ENCODE measurements at places on chromosomes 3 and 15.

DNA sequence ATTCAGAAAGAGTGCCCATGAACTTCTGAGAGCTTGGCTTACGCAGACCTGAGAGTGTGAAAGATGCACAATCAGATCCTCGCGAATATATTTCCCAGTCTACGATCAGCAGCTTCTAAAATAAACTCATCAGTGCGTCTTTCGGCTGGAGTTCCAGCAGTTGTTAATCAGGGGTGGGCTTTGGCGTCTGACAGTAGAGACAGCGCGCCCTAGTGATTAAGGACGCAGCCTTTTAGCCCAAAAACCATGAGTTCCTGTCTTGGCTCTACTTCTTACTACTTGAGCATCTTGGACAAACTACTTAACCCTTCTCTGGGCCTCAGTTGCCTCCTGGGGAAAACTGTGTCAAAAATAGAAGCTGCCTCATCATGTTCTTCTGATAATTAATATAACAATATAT, 15.8 kb upstream of the ARRDC4 start:
- no peak for DNase-seq

- no peak for DNase-seq
Measured at GRCh38 chr3:12198301-12198700, 39.6 kb upstream of the TIMP4 start.

GRCh38 chr3:30102356-30102755, 504.0 kb upstream of the TGFBR2 start:
- no peak for DNase-seq

DNA sequence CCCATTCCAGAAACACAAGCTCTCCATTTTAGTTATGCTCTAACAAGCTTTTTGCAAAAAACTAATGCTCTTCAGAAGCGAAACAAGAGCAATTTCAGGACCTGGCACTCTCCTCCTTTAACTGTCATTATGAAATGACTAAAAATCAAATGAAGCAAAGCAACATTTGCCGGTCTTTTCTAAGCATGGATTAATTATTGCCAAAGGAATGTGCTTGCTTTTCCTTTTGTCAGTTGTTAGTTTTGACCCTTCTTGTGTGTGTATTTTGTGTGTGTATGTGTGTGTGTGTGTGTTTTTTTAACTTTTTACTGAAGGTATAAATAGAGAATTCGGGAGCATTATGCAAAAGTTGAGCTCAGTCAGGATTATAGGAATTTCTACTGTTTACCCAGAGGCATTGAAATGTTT, 509.1 kb downstream of the TUSC7 start:
- no peak for DNase-seq

DNA sequence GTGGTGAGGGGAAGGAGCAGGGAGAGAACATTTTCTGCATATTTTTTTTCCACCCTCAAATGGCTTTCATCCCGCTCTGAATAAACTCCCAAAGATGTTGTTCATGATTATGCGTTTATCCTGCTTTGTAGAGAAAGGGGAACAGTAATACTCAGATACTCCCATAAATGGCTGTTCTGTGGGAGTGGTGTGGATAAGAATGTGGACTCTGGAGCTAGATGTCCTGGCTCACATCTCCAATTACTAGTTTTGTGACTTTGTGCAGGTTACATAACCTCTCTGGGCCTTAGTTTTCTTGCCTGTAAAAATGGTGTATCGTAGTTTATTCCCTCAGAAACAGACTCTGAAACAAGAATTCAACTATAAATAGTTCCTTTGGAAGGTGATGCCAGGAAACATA, 395.4 kb upstream of the SUCLG2 start:
- no peak for DNase-seq

GRCh38 chr15:71748293-71748718, 62.0 kb upstream of the NR2E3 start:
- DNase-seq, result no peak

GRCh38 chr3:108125550-108126071, 34.8 kb upstream of the CD47 start:
- DNase-seq, result peak; percentile 22

- DNase-seq, result no peak
Measured at GRCh38 chr3:73804204-73804603, 179.5 kb upstream of the PDZRN3 start.

- no peak for DNase-seq
Measured at GRCh38 chr3:170055209-170055608, 17.4 kb downstream of the GPR160 start.

GRCh38 chr3:71873093-71873611, 88.2 kb upstream of the PROK2 start:
- DNase-seq, result no peak

- DNase-seq, result no peak
Measured at GRCh38 chr3:119362940-119363725, 69.0 kb downstream of the ARHGAP31 start.

GRCh38 chr3:13709706-13710105, 160.8 kb downstream of the FBLN2 start:
- no peak for DNase-seq

- no peak for DNase-seq
Measured at GRCh38 chr3:177041021-177041729, 156.1 kb downstream of the TBL1XR1 start.

DNA sequence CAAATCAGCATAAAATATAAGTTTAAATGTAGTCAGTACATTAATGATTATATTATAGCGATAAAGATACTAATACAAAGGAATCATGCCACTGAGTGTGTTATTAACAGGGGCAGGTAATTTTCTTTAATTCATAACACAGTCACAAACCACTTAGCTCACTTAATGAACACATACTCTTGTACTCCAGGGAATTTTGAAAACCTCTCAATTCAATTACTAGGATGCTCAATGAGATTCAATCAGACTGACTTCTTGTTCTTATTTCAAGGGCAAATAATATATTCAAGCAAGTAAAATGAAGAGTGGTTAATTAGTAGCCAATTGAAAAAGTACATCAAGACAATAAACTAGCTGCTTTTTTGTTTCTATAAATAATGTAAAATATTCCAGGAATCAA, 5.8 kb upstream of the SUCNR1 start:
- no peak for DNase-seq

GRCh38 chr15:65533057-65533756, 2.9 kb downstream of the HACD3 start:
- no peak for DNase-seq

- no peak for DNase-seq
Measured at GRCh38 chr15:85625856-85626255, 168.9 kb downstream of the KLHL25 start.

GRCh38 chr15:58484791-58485600, 53.2 kb downstream of the LIPC start:
- no peak for DNase-seq

- no peak for DNase-seq
Measured at GRCh38 chr3:52860424-52860768, 25.6 kb upstream of the MUSTN1 start.

DNA sequence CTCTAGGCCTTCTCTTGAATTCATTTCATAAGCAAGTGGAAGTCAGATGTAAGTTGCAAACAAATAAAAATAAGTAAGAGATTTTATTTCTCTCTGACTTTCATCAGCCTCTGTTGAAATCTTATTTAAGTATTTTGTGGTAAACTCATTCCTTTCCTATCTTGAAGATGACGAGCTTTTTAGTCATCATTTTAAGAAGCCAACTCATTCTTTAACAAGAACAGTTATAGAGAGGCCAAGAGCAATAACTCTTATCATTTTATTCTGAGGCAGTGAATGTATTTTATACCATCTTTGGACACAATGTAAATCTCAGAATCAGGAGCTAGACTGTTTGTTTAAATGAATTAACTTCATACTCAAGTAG, 147.5 kb upstream of the MBNL1 start:
- no peak for DNase-seq

DNA sequence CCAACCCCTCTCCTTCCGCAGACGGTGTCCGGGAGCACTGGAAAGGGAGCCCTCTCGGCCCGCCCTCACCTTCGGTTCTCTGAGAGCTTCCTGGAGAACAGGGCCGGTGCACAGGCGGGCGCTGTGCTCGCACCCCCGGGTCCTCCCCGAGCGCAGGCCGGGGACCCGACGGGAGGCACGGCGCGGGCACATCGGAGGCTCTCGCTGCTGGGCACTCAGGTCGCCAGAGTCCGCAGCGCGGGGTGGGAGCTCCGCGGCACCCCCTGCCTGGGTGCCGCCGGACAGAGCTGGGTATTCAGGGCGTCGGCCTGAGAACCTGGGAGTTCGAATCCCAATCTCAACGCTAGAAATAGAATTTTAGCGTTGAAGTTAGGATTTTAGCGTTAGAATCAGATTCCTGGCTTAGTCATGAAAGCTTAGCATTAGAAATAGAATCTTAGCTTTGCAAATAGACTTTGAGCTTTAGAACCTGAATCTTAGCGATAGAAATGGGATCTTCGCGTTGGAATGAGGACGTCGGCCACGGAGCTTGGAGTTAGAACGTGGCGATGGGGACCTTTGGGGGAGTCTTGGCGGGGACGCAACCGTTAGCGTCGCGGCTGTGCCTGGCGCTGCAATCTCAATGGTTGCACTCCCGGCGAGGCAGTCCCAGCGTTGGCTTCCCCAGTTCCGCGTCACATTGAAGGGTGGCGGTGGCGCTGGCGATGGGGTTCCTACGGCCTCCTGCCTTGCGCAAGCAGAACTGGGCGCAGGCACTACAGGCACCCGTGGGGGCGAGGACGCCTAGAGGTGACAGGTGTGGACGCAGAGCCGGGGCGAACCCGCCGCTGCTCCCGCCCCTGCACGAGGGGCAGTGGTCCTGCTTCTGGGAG, 549 bp downstream of the TRH start:
- DNase-seq, result no peak

GRCh38 chr15:39302936-39303335, 277.9 kb upstream of the THBS1 start:
- DNase-seq, result no peak

- DNase-seq, result no peak
Measured at GRCh38 chr3:160368804-160369203, 30.2 kb downstream of the IFT80 start.

GRCh38 chr3:74614107-74614967, at the start of gene CNTN3:
Gene CNTN3, minus strand, starts transcription at chr3:74614659. Its CDS starts 93,547 bp downstream, at chr3:74521112.
- no peak for DNase-seq

GRCh38 chr3:106125321-106125720, 256.5 kb upstream of the CBLB start:
- DNase-seq, result no peak

- DNase-seq, result no peak
Measured at GRCh38 chr3:116306720-116307119, 138.6 kb downstream of the LSAMP start.

GRCh38 chr3:140250945-140251344, 316.0 kb downstream of the CLSTN2 start:
- no peak for DNase-seq

DNA sequence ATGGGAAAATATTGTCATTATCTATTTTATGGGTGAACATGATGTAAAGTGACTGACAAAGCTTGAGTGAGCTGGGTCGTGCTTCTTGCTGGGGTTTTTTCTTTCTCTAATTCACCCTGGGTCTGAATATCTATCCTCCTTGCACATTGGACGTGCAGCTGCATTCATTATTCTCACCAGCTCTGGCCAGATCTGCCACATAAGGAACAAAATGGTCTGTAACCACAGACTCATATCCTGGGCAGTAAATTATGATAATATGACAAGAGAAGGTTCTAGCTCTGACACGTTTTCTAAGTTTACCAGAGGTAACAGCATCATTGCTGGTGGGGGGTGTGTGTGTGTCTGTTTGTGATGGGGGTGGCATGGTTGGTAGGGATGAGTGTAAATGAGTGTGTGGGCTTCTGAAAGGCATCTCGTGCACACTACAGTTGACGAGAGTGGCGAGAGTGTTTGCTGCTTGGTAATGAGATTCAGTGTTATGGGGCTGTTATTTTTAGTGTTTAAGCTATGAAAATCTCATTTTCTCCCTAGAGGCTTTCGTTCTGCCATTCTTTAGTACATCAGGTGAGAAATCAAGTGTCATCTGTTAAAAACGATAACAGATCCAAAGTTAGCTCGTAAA, 418.4 kb downstream of the PDCD6IP start:
- DNase-seq, result no peak

DNA sequence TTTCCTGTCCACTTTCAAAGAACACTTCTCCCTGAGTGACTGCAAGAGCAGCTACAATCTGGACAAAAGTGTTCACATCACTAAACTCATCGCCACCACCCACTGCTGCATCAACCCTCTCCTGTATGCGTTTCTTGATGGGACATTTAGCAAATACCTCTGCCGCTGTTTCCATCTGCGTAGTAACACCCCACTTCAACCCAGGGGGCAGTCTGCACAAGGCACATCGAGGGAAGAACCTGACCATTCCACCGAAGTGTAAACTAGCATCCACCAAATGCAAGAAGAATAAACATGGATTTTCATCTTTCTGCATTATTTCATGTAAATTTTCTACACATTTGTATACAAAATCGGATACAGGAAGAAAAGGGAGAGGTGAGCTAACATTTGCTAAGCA, 1.8 kb downstream of the CCRL2 start:
- no peak for DNase-seq

- no peak for DNase-seq
Measured at GRCh38 chr3:66592016-66592761, 91.4 kb upstream of the LRIG1 start.

DNA sequence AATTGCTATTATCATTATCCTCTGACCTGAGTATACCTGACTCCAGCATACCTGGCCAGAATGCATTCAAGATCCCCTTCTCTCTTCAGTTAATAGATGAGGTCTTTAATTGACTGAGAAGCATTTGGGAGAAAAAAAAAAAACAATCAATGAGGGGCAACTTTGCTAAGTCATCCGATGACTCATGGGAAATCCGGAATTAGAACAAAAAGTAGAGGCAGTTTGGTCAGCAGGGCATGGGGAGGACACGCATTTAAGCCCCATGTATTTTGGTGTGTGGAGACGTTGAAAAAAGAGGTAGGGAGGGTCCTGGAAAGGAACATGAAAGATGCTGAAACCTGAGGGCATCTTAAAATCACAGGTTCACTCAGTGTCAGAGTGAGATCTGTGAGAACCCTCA, 256.2 kb downstream of the RORA start:
- no peak for DNase-seq

GRCh38 chr3:45480218-45480617, 91.8 kb downstream of the LARS2 start:
- DNase-seq, result no peak

GRCh38 chr15:47565949-47566348, 151.4 kb upstream of the SEMA6D start:
- no peak for DNase-seq

DNA sequence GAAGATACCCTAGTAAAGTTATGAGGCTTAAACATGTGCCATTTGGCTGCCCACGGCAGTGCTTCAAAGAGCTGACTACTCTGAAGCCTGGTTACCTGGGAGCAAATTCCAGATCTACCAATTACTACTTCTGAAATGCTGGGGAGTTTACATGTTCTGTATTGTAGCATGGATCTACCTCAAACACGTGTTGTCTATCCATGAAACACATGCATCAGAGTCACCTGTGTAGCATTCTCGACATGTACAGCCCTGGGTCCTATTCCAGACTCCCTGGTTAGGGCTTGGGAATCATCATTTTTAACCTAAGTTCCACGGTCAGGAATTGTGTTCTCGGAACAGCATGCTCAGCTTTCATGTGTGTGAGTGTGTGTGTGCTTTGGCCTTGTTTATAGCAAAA, 599.3 kb upstream of the MDFIC2 start:
- DNase-seq, result no peak

- no peak for DNase-seq
Measured at GRCh38 chr3:71399478-71399877, 184.1 kb downstream of the FOXP1 start.

Data from activated gamma-delta T cell treated with anti-CD3 and anti-CD28 coated beads, Interleukin-2, amount 50 U/mL, for 16 hours (primary cell).